ENCODE measurements at places on chromosomes 16 and 17. TPM values are rescaled to one million over a fixed set of nuclear protein-coding genes. Genes with fewer than 3 reads are reported as not detected.

The USH1G gene
- total RNA-seq: 1.6 TPM

The ACSM5 gene
- 5.5 TPM for total RNA-seq

The LPO gene
- 0.06 TPM for total RNA-seq

The HOXB13 gene
- total RNA-seq: 0.08 TPM

The RND2 gene
- 0.65 TPM for total RNA-seq

The PIK3R5 gene
- 5.6 TPM for total RNA-seq

The ADGRG3 gene
- total RNA-seq: 7.3 TPM

The ALOX12 gene
- 21.6 TPM for total RNA-seq

The KRT24 gene
- not detected for total RNA-seq

The DHX58 gene
- 11.8 TPM for total RNA-seq

The GAST gene
- total RNA-seq: not detected
